Muscle of leg (tissue), 16 donors: ENCODE measurements at places on chromosomes 2 and 18. TPM values are rescaled to one million over a fixed set of nuclear protein-coding genes. Genes with fewer than 3 reads are reported as not detected.

Gene FBXO36
- total RNA-seq: 2.8 TPM

Gene CFAP53
- 0.18 TPM for total RNA-seq

Gene HOXD12
- total RNA-seq: not detected

Gene PASK
- total RNA-seq: 2.2 TPM

Gene C2orf15
- total RNA-seq: 0.04 TPM

Gene PPM1B
- total RNA-seq: 19.9 TPM

Gene SNTG2
- total RNA-seq: 0.31 TPM

Gene SALL3
- total RNA-seq: not detected

Gene LYPD1
- 6.1 TPM for total RNA-seq

Gene SMCHD1
- 59.0 TPM for total RNA-seq

Gene RUFY4
- total RNA-seq: 0.27 TPM

Gene PLGLB1
- 1.6 TPM for total RNA-seq

Gene CKAP2L
- 5.5 TPM for total RNA-seq

Gene GNAL
- total RNA-seq: 1.7 TPM

Gene IL1F10
- not detected for total RNA-seq

Gene PLEKHH2
- total RNA-seq: 15.3 TPM

Gene LONRF2
- 1.5 TPM for total RNA-seq

Gene TRABD2A
- 0.22 TPM for total RNA-seq

Gene RGPD6
- 26.2 TPM for total RNA-seq

Gene PAIP2B
- 5.9 TPM for total RNA-seq

Gene DES
- 2,854 TPM for total RNA-seq

Gene SCN7A
- total RNA-seq: 57.8 TPM

Gene ERFE
- total RNA-seq: 6.1 TPM

Gene WDFY1
- 39.5 TPM for total RNA-seq

Gene IGFBP2
- 172 TPM for total RNA-seq

Gene CFAP65
- not detected for total RNA-seq

Gene GTF2A1L
- total RNA-seq: 3.4 TPM

Gene TTN
- total RNA-seq: 1,236 TPM

Gene IL37
- total RNA-seq: not detected

Gene TCF23
- total RNA-seq: 0.35 TPM

Gene RAD51AP2
- under 0.01 TPM for total RNA-seq

Gene GAL3ST2
- total RNA-seq: 0.09 TPM

Gene TMEM200C
- total RNA-seq: 1.1 TPM
